Liver (tissue), 10 donors: ENCODE measurements at places on chromosomes 16 and 17.

DNA sequence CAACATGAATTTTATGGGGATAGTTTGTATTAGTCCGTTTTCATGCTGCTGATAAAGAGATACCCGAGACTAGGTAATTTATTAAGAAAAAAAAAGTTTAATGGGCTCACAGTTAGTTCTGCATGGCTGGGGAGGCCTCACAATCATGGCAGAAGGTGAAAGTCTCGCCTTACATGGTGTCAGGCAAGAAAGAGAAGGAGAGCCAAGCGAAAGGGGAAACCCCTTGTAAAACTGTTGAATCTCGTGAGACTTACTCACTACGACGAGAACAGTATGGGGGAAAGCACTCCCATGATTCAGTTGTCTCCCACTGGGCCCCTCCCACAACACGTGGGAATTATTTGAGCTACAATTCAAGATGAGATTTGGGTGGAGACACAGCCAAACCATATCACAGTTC, 181.5 kb downstream of the PRKCA start:
- no peak for DNase-seq

DNA sequence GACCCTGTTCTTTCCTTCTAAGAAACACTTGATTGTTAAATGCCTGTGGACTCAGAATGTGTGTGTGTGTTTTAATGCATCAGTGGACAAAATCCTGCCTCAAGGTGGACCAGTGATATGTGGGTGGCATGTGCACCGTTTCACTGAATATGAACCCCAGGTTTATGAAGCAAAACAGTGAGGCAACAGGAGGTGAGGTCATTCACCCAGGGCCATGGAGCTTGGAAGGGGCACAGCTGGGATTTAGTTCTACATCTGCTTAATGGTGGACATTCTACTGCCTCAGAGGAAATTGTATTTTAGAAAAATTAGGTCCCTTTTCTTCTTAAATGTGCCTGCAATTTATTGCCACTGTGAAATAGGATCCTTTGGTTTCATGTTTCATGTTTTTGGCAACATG, 549.5 kb upstream of the EEF2KMT start:
- no peak for DNase-seq

- no peak for DNase-seq
Observed at GRCh38 chr16:11624636-11625607, 38.2 kb upstream of the LITAF start.

GRCh38 chr16:82761858-82762257, 135.1 kb downstream of the CDH13 start:
- DNase-seq, result no peak

GRCh38 chr16:535446-536405, 8.2 kb downstream of the CAPN15 start:
- no peak for DNase-seq

- DNase-seq, result peak; percentile 73
Observed at GRCh38 chr17:80035937-80036714, at the start of gene CCDC40. Gene CCDC40 (plus strand): TSS chr17:80036642. CDS start chr17:80036663, 21 bp downstream.

DNA sequence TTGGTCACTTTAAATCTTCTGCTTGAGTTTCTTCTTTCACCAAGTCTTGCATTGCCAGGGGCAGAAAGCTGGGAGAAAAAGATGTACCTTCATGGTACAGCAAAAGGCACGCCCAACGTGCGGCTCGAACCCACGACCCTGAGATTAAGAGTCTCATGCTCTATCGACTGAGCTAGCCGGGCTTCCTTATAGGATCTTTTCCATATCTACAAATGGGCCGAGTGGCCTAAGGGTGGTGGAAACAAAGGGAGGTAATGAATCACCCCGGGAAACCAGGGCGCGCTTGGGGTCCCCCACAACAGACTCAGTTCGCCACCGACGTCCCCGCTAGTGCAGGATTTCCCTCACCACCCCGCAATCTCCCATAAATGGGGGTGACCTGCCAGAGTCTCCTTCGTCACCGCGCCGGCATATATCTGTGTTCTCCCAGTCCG, 7.5 kb upstream of the OR1F1 start:
- DNase-seq, result no peak

DNA sequence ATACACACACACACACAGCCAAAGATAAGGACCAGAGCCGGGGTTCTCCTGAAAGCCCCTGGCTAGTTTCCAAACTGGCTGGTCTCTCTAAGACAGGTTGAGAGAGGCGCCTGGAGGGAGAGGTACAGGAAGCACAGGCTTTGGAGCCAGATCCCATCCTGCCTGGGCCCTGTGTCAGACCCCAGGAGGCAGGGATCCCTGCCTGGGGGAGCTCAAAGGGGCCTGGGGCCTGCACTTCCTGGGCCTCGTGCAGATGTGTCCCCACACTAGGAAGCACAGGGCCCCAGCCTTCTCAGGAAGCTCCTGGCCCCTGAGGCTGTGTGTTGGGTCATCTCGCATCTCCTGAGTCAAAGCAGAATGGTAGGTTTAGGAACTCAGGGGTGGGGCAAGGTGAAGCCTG, 16.0 kb downstream of the SLC5A10 start:
- no peak for DNase-seq

- no peak for DNase-seq
Observed at GRCh38 chr16:54493594-54493993, 207.0 kb upstream of the IRX3 start.
